Stimulated activated CD8-positive, alpha-beta memory T cell treated with anti-CD3 and anti-CD28 coated beads, Interleukin-15, amount 100 ng/mL, for 48 hours (primary cell): ENCODE measurements at places on chromosomes 5 and 9.

- no peak for DNase-seq
These were observed 169.5 kb upstream of the TAS2R1 start for GRCh38 chr5:9799606-9800005.

DNA sequence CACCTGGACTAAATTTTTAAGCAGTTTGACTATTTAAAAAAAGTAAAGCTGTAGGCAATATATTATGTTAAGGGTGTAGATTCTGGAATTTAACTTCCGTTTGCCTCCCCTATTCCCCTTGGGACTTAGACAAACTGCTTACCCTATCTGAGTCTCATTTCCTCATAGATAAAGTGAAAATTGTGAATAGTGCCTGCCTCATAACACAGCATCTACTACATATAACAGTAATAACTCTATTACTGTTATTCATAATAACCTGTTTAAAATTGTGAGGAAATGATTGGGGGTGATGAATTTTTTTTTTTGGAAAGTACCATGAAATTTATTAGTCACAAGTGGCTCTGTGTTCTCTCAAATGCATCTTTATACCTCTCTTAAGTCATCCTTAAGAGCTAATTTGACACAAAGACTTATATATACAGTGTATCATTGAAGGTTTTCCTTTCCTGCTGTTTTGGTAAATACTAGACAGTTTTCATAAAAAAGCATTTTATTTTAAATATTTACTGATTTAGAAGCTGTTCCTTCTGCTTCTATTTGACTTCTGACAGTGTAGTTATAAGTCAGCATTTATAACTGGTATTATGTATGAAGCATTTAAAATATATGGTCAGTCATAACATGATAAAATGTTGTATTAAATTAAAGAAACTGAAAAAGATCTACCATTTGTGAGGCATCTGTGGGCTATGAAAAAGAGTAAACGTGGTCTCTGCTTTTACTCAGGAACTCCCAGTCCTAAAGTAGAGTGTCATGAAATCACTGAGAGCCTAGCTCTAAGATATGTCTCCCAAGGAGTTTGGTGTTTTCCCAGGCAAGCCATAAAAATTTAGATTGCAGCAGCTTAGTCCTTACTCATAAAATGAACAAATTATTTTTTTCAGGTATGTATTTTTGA is 46.4 kb downstream of the MCCC2 start:
- no peak for DNase-seq

DNA sequence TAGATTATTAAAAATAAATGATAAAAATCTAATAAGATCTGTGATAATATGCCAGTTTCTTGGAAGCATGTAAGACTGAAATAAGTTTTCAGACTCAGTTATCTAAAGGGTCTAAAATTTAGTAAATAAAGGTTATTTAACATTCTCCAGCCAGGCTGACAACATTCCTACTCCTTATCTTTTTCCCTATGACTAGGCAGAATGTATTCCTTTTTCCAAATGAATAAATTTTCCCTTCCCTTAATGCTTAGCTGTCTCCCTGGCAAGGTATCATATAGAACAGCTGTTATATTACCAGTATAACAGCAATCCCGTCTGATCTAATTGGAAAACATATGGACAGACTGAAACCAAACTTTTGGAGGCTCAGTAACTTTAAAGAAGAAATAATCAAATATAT is 13.0 kb downstream of the MEGF9 start:
- no peak for DNase-seq

DNA sequence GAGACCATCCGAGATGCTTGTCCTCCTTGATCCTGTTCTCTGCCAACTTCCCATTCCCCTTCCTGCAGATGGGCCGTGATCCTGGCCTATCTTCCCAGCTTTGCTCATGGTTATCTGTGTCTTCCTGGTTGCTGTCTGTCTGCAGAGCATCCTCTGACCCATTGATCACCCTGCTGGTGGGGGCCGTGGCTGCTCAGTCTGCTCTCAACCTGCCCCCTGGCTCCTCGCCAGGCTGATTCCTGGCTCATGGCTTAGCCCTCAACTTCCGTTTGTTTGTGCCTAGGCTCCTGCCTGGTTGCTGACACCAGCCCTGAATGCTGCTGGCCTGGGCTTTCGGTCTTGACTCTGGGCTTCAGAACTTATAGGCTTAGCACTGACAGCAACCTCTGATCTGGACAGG is 67.1 kb upstream of the SMIM15 start:
- no peak for DNase-seq

DNA sequence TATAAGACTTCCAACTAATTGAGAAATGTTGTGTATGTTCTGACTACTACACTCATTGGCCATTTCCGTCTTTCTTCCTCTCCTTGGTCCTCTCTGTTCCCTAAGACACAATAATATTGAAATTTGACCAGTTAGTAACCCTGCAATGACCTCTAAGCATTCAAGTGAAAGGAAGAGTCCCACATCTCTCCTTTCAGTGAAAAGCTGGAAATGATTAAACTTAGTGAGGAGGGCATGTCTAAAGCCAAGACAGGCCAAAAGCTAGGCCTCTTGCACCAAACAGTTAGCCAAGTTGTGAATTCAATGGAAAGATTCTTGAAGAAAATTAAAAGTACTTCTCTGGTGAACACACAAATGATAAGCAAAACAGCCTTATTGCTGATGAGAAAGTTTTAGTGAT is 122.5 kb downstream of the PRR16 start:
- no peak for DNase-seq

GRCh38 chr5:7015586-7016256 is 302.5 kb downstream of the TENT4A start:
- no peak for DNase-seq

- no peak for DNase-seq
These were observed 4.7 kb upstream of the MYMK start for GRCh38 chr9:133529457-133529856.

DNA sequence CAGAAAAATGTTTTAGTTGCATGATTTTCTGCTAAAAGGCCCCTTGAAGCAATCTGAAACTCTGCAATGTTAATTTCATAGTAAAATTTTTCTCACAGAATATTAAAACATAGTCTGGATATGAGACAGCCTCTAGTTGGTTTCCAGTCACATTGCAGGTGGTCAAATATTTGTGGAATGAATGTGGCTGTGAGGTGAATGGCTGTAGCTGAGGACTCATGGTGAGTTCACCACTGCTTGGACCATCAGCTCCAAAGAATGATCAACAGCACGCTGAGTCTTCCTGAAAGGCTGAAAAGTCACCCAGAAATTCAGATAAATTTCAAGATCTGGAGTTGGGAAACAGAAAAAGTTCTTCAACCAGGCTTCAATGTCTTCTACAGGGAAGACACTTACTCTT is 79.8 kb downstream of the MAT2B start:
- DNase-seq: no peak

DNA sequence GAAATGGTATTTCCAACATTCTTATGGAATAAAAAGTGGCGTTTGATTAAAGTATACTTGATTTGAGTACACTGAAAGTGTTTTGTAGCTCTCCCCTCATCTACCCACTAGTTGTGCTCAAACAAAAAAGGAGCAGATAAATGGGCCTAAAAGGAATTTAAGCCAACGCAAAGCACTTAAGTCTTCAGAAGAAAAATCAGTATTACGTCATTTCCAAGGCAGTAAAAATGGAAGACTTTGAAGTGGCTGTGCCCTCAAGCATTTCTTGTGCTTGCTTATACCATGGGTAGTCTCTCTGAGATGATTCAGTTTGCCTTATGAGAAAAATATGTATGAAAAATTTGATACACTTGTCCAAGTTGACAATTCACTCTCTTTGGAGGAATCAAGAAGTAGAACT is 279.9 kb upstream of the CD180 start:
- DNase-seq: no peak

- no peak for DNase-seq
These were observed 417 bp downstream of the SRD5A1 start for GRCh38 chr5:6633469-6634245.

GRCh38 chr5:66680221-66680620 is 84.0 kb downstream of the MAST4 start:
- no peak for DNase-seq

DNA sequence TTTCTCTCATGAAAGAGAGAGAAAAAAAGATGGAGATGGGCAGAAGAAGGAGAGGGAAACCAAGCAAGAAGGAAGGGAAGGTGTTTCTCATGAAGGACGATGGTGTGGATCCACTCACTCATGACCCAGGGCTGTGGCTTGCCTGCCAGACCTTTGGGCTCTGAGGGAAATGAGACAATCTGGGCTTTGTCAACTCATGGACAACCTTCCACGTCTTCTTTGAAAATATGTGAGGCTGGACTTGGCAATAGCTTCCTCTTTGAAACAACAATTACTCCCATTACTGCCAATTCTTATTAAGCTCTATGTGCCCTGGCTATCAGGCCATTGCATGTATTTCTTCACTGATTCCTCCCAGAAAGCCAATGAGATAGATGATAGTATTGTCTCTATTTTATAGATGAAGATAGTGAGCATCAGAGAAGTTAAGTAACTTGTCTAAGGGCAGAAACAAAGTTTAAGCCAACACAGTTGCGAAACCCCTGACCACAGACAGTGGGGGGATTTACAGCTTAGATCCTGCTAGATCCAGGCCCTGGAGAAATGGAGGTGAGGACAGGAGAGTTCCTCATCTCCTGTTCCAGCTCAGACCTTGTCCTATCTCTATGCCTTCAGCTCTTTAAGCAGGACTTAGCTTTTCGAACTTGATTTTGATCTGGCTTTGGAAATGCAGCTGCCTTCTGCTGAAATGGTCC is 132.4 kb downstream of the GCNT1 start:
- no peak for DNase-seq

DNA sequence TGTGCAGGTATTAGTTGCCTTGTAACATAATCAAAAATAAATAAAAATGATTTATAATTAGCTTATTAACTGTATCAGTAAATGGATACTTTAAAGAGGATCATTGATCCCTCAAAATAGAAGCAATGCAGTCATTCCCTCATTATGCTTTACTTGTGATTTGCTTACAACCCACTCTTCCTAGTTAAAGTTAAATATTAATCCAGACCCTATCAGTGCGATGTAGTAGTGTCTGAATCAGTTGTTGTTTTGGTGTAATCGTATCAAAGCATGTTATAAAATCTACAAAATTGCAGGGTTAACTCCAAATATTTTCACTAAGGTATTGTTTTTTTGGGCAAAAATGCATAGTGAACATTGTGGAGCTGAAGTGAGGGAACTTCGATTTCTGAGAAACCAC is 17.6 kb downstream of the TENT4A start:
- DNase-seq: no peak

DNA sequence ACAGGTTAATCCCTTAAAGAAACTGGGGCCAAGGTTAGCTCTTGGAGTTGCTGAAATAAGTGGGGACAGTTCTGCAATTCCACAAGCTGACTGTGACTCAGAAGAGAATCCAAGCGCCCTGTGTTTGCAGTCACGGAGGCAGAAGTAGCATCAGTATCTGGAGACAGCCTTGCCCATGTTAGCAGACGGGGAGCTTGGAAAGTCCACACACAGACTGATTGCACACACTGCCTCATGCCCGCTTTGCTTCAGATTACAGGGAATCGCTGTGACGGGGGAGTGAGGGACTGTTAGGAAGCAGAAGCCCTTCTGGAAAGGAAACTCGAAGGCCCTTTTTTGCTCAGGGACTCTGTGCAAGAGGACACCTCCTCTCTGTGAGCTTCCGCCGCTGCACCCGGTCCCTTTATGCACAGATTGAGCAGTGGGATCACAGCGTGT is 30.9 kb upstream of the PPP1R26 start:
- DNase-seq: no peak

DNA sequence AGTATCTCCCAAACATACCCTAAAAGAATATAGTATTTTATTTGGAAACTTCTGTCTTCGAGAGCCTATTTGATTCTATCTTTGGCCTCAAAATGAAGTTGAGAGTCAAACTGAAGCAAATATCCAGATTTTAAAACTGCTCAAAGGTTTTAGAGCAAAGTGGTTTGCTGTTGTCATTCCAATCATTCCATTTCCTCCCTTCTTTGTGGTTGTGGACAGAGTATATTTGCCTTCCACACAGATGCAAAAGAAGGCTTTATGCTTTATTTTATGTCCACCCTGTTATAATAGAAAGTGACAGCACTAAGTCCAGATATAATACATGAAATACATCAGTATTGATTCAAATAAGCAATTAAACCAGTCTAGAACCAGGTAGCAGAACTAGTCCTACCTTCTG is 12.4 kb downstream of the GZMK start:
- DNase-seq: no peak

- no peak for DNase-seq
These were observed 41.8 kb downstream of the MUSK start for GRCh38 chr9:110710420-110710819.

GRCh38 chr5:132072070-132072469 is 1.5 kb upstream of the CSF2 start:
- DNase-seq: no peak
